ENCODE measurements at places on chromosomes 1 and 21.

DNA sequence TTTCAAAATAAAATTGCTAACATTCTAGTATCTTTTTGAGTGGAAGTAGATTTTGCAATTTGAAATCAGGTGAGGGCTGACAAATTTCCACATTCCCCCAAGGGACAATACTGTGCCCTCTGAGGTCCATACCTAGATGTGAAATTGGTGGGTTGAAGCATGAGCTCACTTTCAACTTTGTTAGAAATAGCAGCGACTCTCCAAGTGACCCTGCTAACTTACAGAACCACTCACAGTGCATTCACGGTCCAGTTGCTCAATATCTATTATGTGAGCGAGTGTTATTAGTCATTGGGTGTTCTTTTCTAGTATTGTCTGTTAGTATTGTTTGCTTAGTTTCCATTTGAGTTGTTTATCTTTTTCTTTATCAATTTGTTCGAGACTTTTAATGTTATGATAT is 53.6 kb upstream of the ASB17 start:
- H3K4me3 ChIP-seq, result no peak overlapping the region
- H3K27me3 ChIP-seq, result no peaks in the 10 kb centered on the region
- no peaks in the 10 kb centered on the region for H3K4me1 ChIP-seq
- no peak for DNase-seq

DNA sequence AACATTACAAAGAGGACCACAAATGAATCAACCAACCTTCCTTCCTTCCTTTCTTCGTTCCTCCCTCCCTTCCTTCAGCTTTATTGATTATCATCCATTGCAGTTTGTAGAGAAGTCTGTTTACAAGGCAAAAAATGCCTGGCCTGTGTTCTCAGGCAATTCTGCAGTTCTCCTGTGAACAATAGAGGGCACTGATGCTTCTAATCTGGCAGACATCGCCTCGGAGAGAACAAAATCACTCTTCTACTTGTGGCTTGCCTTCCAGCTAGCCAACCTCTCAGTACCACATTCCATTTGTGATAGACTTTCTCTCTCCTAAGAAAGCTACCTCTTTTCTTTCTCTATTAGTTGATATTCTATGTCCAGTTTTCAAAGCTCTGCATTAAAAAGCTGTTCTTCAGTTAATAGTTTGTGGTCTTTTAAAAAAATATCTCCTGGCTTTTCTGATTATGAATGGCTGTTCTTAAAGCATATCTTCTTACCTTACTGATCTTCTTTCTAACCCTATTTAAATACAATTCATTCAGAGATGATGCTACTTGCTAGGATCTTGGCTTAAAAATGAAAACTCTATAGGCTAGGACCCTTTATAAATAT is 26.9 kb upstream of the ESRRG start:
- DNase-seq, result no peak
- H3K36me3 ChIP-seq, result no peaks in the 10 kb centered on the region
- H3K27me3 ChIP-seq, result no peaks in the 10 kb centered on the region
- no peaks in the 10 kb centered on the region for H3K4me1 ChIP-seq

DNA sequence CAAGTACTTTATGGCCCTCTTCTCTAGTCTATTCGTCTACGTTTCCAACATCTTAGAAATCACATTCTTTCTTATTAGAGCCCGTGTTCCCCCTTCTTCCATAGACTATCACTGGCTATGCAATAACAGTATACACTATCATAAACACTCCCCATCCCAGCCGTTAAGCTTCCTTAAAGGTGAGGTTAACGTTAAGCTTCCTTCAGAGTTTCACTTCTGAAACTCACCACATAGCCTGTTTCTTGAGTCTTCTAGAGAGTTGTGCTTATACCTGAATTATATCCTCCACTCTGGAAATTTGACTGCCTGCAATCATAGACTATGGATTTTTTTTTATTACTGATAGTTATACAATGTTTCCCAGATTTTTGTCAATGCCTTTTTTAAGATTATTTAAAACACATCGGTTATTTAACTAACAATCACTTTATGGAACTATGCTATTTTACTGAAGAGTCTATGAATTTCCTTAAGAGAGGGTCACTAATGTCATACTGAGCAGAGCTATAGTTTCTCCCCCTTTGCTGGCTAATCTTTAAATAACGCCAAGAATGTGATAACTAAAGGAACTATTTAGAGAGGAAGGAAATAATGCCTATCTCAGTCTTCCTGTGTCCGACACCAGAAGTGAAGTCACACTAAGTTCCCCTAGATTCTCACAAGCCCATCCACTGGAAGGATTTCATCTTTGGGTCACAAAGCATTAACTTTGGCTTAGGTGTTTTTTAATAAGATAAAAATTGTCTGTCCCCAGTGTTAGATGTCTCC is 16.8 kb downstream of the FCER1A start:
- no peaks in the 10 kb centered on the region for H3K36me3 ChIP-seq
- no peak overlapping the region for H3K27ac ChIP-seq
- no peaks in the 10 kb centered on the region for H3K27me3 ChIP-seq
- H3K4me1 ChIP-seq, result no peaks in the 10 kb centered on the region
- no peak for DNase-seq
- H3K4me3 ChIP-seq, result no peak overlapping the region

- no peaks in the 10 kb centered on the region for H3K36me3 ChIP-seq
- no peak overlapping the region for H3K4me3 ChIP-seq
- no peak for DNase-seq
- H3K27me3 ChIP-seq, result no peaks in the 10 kb centered on the region
- no peak overlapping the region for H3K27ac ChIP-seq
These were observed 48.7 kb downstream of the LHX4 start for GRCh38 chr1:180278596-180279395.

DNA sequence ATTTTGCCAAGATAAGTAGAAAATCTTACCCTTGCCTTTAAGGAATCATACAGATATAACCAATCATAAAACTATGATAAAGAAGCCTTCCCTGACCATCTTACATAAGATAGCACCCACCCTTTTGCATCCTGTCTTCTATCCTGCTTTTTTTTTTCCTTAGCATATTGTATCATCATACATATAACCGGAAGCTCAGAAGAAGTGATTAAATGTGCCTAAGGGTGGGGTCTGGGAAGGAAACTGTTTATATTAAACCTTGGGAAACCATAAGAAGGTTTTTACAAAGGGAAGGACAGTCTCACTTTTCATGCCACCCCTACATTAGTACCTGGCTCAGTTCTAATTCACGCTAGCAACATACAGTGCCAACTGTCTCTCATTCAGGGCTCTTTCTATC is 66.8 kb downstream of the LUZP1 start:
- no peak overlapping the region for H3K4me3 ChIP-seq
- H3K27me3 ChIP-seq, result no peaks in the 10 kb centered on the region
- DNase-seq, result no peak
- H3K36me3 ChIP-seq, result no peaks in the 10 kb centered on the region

- DNase-seq, result no peak
- H3K4me3 ChIP-seq, result no peak overlapping the region
- H3K27ac ChIP-seq, result no peak overlapping the region
These were observed 119.0 kb downstream of the HIVEP3 start for GRCh38 chr1:41799723-41800122.

Measured in liver (tissue), 10 donors.